ENCODE measurements at places on chromosomes 4 and X.
A peak's percentile ranks its signal among the peaks of the same experiment; 100 is the strongest.

GRCh38 chr4:4837316-4837715, 22.1 kb upstream of the MSX1 start:
- no peak for DNase-seq

- DNase-seq = no peak
These were observed 8.6 kb upstream of the ARHGAP10 start for GRCh38 chr4:147723326-147723725.

DNA sequence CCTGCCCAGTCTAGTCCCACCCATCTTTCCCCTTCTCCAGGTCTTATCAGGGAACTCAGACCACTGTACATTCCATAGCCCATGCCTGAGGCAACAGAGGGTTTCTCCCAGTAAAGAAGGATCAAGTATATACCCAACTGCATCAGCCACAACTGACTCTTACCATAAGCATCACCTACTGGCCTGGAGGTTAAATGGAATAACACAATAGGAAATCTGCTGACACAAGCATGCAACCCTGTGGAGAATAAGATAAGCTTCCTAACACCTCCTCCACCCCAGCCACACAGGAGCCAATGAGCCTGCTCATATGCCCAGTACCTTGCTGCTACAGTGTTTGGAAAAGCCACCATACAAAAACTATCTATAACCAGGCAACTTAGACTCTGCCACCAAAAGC, 34.6 kb upstream of the PLK4 start:
- no peak for DNase-seq

GRCh38 chrX:98380106-98380505, 1496.4 kb downstream of the RPA4 start:
- no peak for DNase-seq

- DNase-seq = no peak
These were observed 478 bp upstream of the PLXNA3 start for GRCh38 chrX:154457491-154458115.

DNA sequence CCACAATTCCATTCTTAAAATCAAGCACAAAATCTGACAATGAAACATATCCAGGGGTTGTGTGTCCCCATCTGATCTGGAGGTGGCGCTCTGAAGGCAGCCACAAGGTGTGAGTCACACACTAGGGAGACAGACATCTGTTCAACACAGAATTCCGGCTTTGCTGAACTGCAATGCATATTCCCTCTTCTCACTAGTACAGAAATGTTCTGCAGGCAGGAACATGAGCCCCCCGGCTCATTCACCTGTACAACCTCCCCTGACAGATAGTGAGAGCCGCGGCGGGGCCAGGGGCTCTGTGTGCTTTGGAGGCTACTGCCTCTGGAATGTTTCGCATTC, 41.9 kb downstream of the WDR1 start:
- DNase-seq = no peak

- no peak for DNase-seq
These were observed 7.0 kb upstream of the NKX1-1 start for GRCh38 chr4:1413204-1413663.

- DNase-seq = no peak
These were observed 552.4 kb upstream of the MAGEB2 start for GRCh38 chrX:29662759-29663503.

DNA sequence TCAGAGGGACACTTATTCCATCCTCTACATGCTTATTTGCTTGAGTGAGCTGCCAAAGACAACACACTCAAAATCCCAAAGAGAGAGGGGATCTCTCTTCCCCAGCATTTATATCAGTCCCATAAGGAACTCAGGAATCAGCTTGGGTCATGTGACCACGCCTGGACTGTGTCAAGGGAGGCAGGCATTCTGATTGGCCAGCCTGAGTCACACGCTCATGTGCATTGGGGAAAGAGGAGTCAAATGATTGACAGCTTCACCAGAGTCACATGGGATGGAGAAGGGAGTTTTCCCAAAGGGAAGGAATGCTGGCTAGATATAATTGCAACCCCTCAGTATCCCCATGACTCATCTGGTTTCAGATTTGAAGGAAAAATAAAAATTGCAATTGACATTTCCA, 49.0 kb downstream of the RWDD4 start:
- DNase-seq = peak; percentile 18

DNA sequence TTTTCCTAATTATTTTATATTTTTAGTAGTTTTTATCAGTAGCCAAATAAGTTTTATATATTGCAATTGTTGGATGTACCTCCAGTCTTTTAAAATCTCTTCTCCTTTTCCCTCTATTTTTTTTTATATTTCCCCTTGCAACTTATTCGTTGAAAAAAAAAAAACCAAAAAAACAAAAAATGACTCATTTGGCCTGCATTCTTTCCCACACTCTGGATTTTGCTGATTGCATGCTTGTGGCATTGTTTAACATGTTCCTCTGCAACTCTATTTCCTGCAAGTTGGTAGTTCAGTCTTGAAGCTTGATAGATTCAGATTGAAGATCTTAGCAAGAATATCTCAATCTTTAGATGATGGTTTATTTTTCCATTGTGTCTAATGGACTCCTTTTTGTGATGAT, 260.6 kb upstream of the BOD1L1 start:
- no peak for DNase-seq

- no peak for DNase-seq
These were observed 20.3 kb downstream of the L1CAM start for GRCh38 chrX:153865685-153866084.

GRCh38 chr4:105495667-105496066, 21.8 kb upstream of the PPA2 start:
- DNase-seq = no peak

- DNase-seq = no peak
These were observed 3.1 kb downstream of the PRKG2 start for GRCh38 chr4:81211956-81212355.

- DNase-seq = no peak
These were observed 74.2 kb downstream of the SMARCA5 start for GRCh38 chr4:143587703-143588102.

DNA sequence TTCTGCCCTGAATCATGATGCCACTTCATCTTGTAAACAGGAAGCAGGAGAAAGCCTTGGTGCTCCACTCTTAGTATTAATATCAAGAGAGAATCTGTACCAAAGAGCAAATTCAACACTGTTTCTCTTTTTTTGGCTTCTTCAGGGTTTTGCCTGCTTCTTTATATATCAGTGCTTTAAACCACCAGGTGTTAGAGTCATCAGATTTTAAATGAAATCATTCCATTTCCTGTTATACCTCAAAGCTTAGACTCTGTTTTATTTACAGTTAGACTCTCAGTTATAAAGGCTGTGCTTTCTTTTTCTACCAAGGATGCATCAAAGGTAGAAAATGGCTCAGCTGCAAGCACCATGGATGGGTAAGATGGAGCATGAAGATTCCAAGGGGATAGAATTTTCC, 350.9 kb downstream of the CAMK2D start:
- DNase-seq = no peak

DNA sequence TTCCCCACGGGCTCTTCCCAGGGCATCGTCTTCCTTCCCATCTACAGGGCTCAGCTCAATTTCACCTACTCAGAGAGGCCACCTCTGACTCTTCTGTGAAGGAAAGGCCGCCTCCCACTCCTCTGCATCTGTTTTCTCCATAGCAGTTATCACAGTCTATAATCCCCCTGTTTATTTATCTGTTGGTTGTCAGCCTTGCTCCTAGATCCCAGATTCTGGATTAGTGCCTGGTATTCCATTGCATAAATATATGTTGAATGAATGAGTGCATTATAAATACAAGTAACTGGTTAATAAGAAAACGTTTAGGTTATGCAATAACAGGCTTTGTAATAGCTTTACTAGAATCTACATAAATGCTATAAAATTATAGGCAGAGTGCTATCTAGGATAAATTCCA, 52.9 kb downstream of the NSG1 start:
- DNase-seq = no peak

DNA sequence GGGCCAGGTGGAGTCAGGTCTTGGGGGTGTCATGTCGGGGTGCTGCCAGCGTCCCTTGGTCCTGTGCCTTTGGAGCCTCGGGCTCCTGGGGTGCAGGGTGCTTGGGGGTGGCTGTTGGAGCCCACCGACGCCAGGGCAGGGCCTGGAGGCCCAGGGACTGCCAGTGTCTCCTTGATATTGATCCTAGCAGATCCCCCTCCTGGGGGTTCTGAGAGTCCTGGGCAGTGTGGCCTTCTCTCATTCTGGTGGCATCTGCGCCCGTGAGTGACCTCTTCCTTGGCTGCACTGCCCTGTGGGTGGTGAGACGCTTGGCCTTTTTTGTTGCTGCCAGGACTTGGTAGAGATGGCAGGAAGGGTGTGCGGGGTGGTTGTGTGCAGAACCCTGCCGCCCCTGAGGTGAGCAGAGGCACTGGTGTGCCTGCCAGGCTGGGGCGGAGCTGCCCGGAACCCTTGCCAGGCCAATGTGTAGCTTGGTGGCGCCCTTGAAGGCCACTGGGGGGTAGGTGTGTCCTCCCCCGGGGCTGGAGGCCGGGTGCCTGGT, 7.0 kb downstream of the NAT8L start:
- no peak for DNase-seq

DNA sequence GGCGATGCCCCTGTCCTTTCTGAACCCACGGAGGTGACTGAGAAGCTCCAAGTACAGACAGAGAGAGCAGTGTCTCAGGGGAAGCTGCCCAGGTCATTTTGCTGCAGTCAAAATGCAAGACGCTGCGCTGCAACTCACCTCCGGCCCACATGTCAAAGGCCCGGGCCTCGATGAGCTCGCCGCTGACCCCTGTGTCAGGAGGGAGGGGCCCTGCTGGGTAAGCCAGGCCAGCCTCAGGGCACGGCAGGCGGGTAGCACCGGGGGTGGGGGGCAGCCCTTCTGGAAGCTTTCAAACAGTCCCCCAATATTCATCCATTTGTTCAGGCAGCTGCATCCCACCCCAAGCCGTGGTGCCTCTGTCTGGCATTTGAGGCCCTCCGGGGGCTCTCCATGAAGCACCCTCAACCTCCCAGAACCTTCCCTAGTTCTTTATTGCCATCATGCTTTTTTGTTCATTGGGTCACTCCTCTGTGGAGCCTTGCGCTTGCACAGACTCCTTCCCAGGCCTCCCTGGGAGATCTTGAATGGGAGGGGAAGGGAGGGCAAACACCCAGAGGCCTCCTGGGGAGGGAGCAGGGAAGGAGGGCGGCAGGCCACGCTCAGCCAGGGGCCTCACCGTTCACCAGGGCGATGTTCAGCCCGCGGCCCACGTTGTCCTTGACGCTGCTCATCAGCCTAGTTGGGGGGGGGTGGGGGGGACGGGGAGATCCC, 8.2 kb downstream of the FAM3A start:
- DNase-seq = no peak

DNA sequence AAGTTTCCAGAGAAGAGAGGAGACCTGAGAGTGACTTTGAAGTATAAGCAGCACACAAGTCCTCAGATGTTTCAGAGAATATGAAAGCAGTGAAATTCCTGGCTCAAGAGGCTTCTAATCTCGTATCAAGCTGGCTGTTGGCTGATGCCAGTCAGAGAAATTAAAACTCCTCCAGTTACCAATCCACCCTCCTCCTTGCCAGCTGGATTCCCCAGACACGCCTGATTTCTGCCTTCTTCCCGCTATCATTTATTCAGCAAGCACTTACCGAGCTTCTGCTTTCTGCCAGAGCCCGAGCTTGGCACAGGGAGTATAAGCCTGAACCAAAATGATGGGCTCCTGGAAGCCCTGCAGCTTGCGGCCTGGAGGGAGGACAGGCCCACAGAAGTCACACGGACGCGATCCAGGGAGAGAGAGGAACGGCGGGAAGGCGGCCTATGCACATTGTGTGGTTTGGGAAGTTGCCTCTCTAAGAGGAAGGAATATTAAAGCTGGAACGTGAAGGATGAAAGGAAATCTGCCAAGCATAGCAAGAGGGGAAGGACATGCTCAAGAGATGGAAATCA, 102.4 kb upstream of the TBL1X start:
- no peak for DNase-seq

DNA sequence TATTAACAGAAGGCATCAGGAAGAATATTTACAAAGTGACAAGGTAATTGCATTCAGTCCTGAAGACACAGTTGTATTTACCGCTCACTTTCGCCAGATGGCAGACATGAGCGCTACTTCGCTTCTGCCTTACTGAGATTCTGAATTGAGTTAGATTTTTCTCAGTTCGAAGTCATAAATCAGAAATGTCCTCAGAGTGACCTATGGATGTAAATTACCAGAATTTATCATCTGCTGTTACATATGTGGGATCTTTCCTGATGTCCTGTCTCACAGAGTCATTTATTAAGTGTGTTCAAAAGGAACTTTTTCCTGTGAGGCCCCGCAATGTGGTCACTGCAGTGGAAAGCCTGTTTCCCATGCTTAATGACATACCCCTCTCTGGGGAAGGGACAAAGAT, 97.3 kb upstream of the DCLK2 start:
- DNase-seq = peak; percentile 48

- no peak for DNase-seq
These were observed 60.5 kb upstream of the USP9X start for GRCh38 chrX:41024755-41025154.

DNA sequence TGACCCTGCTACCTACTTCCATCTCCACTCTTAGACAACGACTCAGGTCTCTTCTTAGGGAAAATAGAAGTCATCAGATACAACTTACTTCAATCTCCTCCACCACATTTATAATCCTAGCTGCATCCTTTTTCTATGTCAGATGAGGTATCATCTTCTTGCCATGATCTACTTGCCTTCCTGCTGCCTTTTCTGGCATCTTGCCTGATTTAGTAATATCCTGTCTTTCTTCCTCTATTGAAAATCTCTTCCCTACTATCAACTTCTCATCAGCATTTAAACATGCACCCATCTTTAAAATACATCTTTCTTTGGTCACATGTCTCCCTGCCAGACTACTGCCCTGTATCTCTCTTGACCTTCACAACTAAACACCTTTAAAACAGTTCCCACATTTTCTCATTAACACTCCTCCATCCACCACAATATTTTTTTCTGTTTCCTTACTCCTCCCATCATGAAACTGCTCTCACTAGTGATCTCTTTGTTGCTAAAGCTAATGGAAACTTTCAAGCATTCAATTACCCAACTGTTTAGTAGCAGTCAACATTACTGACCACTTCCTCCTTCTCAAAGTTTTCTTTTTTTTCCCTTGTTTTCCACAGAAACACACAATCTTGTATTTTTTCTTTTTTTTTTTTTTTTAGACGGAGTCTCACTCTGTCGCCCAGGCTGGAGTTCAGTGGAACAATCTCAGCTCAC, 100.8 kb upstream of the CXorf66 start:
- DNase-seq = no peak

GRCh38 chr4:91909963-91910362, 393.8 kb upstream of the GRID2 start:
- DNase-seq = no peak

DNA sequence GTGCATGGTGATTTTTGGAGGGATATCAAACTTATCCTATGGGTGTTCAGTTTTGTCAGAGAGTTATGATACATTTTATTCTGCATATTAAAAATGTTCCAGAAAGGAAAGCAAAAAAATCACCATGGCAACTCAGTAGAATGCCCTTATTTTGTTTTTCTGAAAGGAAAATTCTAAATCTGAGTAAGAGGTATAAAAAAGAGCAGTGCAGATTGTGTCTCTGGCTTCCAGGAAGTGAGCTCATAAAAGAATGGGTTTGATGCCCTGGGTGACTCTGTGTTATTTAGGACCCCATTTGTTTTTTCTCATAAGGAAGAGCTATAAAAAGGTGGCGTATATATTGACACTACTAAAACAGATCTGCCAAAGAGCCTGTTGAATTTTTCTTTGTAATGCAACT, 128.8 kb downstream of the UCHL1 start:
- no peak for DNase-seq
